ENCODE measurements at places on chromosomes 5 and 9.
A peak's percentile ranks its signal among the peaks of the same experiment; 100 is the strongest.

GRCh38 chr5:4207486-4207885 is 611.9 kb downstream of the IRX1 start:
- DNase-seq, result no peak

- no peak for DNase-seq
These were observed 200.3 kb downstream of the HSPA4 start for GRCh38 chr5:133252133-133252480.

DNA sequence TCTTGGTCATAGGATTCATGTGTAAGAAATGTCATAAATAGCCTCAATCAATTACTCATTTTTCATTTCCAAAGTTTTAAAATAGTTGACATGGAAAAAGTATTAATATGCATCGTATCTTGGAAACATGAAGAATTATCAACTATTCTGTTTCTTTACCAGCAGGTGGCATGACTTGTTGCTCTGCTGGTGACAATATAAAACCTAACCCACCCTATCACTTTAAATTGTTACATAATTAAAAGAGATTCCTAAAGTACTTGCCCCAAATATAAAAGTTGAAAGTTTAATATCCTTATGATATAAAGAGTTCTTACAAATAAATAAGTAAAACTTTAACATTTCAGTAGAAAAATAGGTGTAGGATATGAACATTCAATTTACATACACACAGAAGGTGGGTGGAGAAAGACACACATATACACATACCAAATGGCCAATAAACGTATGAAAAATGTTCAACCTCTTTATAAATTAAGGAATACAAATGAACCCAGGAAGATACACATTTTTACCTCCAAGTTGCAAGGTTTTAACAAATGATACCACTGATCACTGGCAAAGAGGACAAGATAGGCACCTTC is 30.6 kb downstream of the MAP1B start:
- DNase-seq, result peak; percentile 29

GRCh38 chr9:94084314-94084713 is at the start of gene PTPDC1:
Gene PTPDC1 (plus strand): TSS chr9:94084464. CDS start chr9:94084531, 67 bp downstream.
- no peak for DNase-seq

Data from GM10248 (cell line).